ENCODE measurements at places on chromosomes 2 and 18. TPM values are rescaled to one million over a fixed set of nuclear protein-coding genes. Genes with fewer than 3 reads are reported as not detected.

GRCh38 chr2:235106874-235107639 lies 155.2 kb downstream of the SH3BP4 start:
- H3K36me3 ChIP-seq = no peaks in the 10 kb centered on the region
- H3K27ac ChIP-seq = no peak overlapping the region
- no peaks in the 10 kb centered on the region for H3K4me1 ChIP-seq
- H3K4me3 ChIP-seq = no peak overlapping the region

DNA sequence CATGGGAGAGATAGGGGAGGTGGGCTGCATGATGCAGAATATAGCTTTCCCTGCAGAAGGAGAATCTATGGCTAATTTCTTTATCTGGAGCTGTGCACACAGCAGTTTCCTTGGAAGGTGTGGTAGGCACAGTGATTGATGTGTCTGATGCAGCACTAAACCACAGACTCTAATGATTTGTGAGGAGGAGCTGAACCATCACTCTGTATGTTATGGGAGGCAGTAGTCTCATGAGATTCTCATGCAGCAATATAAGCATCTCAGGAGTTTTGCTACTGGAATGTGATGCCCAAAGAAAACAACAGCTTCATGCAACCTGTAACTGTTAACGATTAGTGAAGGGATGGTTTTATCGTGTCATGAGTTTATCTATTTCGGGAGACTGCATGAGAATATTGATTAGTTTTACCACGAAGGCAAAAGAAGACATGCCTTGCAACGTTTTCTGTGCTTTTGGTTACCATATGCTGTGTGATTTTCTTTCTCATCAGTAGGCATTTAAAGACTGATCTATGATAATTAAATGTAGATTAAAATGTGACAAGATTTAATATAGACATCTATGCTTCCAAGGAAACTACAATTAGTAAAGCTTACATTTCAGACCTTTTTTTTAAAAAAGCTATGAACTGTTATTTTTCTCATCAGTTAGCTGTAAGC lies 286.8 kb downstream of the ARL6IP6 start:
- H3K4me3 ChIP-seq = no peak overlapping the region
- H3K36me3 ChIP-seq = no peaks in the 10 kb centered on the region
- H3K27me3 ChIP-seq = no peaks in the 10 kb centered on the region
- DNase-seq = no peak
- no peaks in the 10 kb centered on the region for H3K4me1 ChIP-seq

GRCh38 chr2:37070931-37071330 lies 13.2 kb downstream of the HEATR5B start:
- H3K27me3 ChIP-seq = no peaks in the 10 kb centered on the region
- H3K4me1 ChIP-seq = no peaks in the 10 kb centered on the region
- H3K27ac ChIP-seq = no peak overlapping the region
- H3K36me3 ChIP-seq = no peaks in the 10 kb centered on the region

DNA sequence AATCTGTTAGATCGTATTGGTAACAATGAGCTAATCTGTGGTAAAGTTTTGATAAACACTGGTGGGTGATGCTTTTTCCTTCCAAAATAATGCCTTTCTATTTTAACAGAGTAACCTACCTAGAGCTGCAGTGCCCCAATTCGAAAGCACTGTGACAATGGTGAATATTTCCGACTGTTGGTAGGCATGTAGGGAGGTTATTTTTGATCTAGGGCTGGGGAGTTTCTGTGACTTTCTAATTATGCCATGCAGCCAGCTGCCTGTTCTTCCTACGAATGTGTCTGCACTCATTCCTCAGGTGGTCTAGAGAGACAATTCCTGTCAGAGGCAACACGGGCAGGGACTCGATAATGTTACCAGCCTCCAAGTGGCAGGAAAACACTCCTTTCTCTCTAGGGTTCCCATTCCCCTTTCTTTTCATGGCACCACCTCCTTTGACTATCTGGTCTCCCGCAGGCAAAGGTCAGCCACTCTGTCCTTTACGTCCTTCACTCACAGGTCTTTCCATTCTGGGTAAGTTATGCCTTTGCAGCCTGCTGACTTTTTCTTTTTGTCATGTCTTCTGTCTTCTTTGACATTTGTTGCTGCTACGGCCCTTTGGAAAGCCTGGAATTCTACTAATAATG lies 167.2 kb upstream of the MGAT5 start:
- no peak overlapping the region for H3K27ac ChIP-seq
- no peaks in the 10 kb centered on the region for H3K36me3 ChIP-seq
- H3K4me1 ChIP-seq = no peaks in the 10 kb centered on the region
- DNase-seq = no peak

DNA sequence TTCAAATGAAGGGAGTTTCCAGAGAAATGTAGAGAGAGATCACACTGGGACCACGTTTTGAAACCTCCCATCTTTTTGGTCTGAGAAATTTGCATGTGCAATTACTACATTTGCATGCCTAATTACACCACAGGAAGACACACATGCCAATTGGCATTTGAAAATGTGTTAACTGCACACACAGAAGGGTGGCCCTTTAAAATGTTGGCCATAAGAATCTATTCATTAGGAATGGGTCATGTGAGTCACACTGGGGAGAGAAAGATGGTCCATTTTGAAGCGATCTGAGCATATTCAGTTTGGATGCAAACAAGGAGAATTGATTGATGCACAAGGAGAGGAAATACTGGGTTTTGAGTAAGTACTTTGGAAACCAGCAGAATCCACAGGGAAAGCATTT lies 1407.1 kb upstream of the ACVR2A start:
- no peak overlapping the region for H3K4me3 ChIP-seq
- no peaks in the 10 kb centered on the region for H3K36me3 ChIP-seq

GRCh38 chr2:214679736-214680135 lies 129.7 kb downstream of the BARD1 start:
- H3K36me3 ChIP-seq = no peaks in the 10 kb centered on the region
- no peaks in the 10 kb centered on the region for H3K27me3 ChIP-seq
- H3K4me3 ChIP-seq = no peak overlapping the region
- no peaks in the 10 kb centered on the region for H3K4me1 ChIP-seq
- no peak for DNase-seq

DNA sequence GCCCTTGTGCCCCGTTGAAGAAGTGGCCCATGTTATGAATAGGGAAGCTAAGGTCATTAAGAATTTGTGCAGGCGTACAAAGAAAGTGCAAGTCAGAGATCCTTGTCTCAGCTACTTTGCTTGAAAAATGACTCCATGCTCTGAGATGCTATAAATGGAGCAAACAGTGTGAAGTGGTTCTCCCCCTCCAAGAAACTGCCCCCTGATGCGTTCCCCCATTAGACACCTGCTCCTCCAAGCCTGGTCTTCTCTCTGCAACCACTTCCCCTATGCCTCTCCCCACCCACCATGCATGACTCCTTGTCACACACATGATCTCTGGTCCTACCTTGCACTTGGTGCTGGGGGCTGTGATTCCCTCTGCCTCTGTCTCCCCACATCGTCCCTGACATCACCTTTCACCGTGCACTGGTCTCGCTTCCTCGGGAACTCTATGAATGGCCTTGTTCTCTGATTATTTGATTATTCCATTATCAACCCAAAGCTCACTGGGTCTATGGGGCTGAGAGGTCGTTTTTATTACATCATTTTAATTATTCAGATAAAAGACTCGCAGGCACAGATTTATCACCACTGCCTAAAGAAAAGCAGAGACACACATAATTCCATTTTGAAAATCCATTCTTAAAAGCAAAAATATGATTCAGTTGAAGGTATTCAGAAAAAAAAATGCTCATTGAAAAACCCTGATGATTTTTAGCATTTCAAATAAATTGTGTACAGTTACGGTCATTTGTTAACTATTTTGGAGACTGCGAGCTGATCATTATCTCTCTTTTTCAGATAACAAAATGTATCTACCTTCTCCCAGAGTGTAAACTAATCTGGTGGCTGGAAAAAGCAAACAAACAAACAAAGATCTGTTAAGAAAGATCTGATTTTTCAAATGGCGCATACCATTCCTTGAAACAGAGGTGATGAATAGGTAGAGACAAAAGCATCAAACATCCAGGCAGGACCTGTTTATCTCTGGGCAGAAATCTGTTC lies 294.9 kb downstream of the SOX11 start:
- no peaks in the 10 kb centered on the region for H3K36me3 ChIP-seq
- H3K27ac ChIP-seq = no peak overlapping the region
- DNase-seq = no peak
- no peak overlapping the region for H3K4me3 ChIP-seq
- H3K27me3 ChIP-seq = no peaks in the 10 kb centered on the region
- H3K4me1 ChIP-seq = no peaks in the 10 kb centered on the region

- H3K4me1 ChIP-seq = no peaks in the 10 kb centered on the region
- H3K36me3 ChIP-seq = no peaks in the 10 kb centered on the region
- no peak overlapping the region for H3K27ac ChIP-seq
- no peaks in the 10 kb centered on the region for H3K27me3 ChIP-seq
- DNase-seq = no peak
Measured at GRCh38 chr18:2515908-2516625, 55.2 kb downstream of the METTL4 start.

DNA sequence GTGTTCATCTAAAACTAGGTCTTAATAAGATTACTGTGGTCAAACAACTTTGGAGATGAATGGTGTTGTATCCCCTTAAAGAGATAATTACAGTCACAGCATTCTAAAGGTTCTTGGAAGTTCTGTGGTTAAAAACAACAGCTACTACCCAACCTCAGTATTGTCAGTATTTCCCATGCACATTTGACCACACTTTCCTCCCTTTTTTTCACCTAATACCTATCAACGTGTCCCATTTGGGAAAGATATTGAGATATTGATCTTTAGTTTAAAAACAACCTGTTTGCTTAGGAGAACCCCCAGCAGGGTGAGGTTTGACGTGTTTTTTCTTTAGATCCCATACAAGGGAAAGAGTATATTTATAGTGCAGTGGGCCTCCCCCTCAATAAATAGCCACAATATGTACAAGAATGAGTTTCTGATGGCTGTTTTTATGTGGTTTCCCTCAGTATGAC lies 65.6 kb downstream of the WDR7 start:
- peaks cover 5% of the 10 kb centered on the region for H3K36me3 ChIP-seq
- H3K4me3 ChIP-seq = no peak overlapping the region
- no peaks in the 10 kb centered on the region for H3K27me3 ChIP-seq
- H3K27ac ChIP-seq = no peak overlapping the region

- H3K27me3 ChIP-seq = no peaks in the 10 kb centered on the region
- no peak for DNase-seq
- peak overlapping the region; percentile 85 for H3K4me3 ChIP-seq
Measured at GRCh38 chr18:23453680-23454058, 582 bp downstream of the RIOK3 start.

DNA sequence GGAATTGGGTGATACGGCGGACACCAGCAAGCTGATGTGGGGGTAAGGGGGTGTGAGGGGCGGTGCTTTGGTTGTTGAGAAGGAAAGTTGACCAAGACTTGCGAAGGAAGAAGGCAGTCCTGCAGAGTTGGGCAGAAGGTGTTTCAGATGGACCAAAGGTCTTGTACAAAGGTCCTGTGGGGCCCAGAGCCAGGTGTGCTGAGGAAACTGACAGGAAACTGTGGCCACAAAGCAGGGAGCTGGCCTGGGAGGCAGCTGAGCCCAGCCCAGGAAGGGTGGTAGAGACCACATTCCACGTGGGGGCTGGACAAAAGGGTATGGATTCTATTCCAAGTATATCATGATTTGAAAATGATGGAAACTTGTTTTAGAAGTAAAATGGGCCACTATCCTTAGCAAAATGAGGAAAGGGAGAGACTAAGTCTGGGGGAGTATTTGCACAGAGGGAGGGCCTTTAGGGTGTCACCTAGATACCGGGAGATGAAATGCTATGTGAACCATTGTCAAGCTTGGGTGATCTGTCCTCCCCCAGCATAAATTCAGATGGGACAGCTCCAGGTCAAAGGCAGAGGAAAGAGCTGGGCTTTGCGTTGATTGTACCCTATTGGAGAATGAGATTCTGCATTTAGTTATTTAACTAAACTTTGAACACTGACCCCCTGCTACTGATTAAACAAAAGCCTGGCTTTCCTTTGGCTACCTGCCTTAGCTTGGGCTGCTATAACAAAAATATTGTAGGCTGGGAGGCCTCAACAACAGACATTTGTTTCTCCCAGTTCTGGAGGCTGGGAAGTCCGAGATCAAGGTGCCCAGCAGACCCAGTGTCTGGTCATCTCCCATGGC lies 4.3 kb upstream of the EDAR start:
- no peaks in the 10 kb centered on the region for H3K4me1 ChIP-seq
- H3K27me3 ChIP-seq = peaks cover 6% of the 10 kb centered on the region
- no peak overlapping the region for H3K27ac ChIP-seq
- DNase-seq = no peak
- no peaks in the 10 kb centered on the region for H3K36me3 ChIP-seq
- H3K4me3 ChIP-seq = no peak overlapping the region

- H3K36me3 ChIP-seq = no peaks in the 10 kb centered on the region
- peak overlapping the region; percentile 10 for H3K27ac ChIP-seq
- no peak overlapping the region for H3K4me3 ChIP-seq
- H3K4me1 ChIP-seq = no peaks in the 10 kb centered on the region
- DNase-seq = no peak
Measured at GRCh38 chr2:113118263-113118657, 9.1 kb upstream of the IL1RN start.

- DNase-seq = no peak
- peaks cover 7% of the 10 kb centered on the region for H3K4me1 ChIP-seq
- no peaks in the 10 kb centered on the region for H3K36me3 ChIP-seq
- no peak overlapping the region for H3K27ac ChIP-seq
Measured at GRCh38 chr2:157259386-157259785, 1.9 kb downstream of the GALNT5 start.

- H3K27me3 ChIP-seq = no peaks in the 10 kb centered on the region
- no peak overlapping the region for H3K27ac ChIP-seq
- H3K4me3 ChIP-seq = no peak overlapping the region
Measured at GRCh38 chr2:225270861-225271260, 128.6 kb upstream of the NYAP2 start.

GRCh38 chr2:128641421-128642080 lies 322.9 kb upstream of the HS6ST1 start:
- H3K4me3 ChIP-seq = no peak overlapping the region
- H3K4me1 ChIP-seq = no peaks in the 10 kb centered on the region
- no peak overlapping the region for H3K27ac ChIP-seq

IL36RN gene
- not detected for total RNA-seq

ERFE gene
- not detected for total RNA-seq

COBLL1 gene
- total RNA-seq = 133 TPM

RAB31 gene
- total RNA-seq = 143 TPM

CHRND gene
- 0.11 TPM for total RNA-seq

ATP5F1A gene
- total RNA-seq = 751 TPM

SNORC gene
- 0.70 TPM for total RNA-seq

VWC2L gene
- not detected for total RNA-seq

KCNE4 gene
- 3.2 TPM for total RNA-seq

ARHGAP25 gene
- 11.1 TPM for total RNA-seq
